ENCODE measurements at places on chromosomes 3 and 15. TPM values are rescaled to one million over a fixed set of nuclear protein-coding genes. Genes with fewer than 3 reads are reported as not detected.
A peak's percentile ranks its signal among the peaks of the same experiment; 100 is the strongest.

The CNBP gene
- total RNA-seq, result 263 TPM

The DNASE1L3 gene
- total RNA-seq, result not detected

DNA sequence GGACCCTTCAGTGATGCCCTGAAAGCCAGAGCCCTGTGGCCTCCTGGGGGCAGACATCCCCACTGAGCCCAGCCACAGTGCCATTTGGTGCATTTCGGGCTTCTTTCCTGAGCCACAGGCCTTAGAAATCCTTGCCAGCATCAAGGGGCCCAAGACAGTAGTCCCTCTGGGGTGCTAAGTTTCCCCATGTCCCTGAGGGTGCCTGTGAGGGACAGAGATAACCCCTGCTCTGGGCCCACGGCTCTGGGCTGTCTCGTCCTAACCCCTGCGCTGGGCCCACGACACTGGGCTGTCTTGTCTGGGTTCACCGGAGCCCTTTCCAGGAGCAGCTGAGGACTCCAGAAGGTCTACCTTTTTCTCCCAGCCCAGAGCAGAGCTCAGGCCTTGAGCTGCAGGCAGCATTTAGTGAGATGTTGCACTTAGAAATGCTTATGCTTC, 45.1 kb upstream of the FGD5 start:
- no peak for DNase-seq

DNA sequence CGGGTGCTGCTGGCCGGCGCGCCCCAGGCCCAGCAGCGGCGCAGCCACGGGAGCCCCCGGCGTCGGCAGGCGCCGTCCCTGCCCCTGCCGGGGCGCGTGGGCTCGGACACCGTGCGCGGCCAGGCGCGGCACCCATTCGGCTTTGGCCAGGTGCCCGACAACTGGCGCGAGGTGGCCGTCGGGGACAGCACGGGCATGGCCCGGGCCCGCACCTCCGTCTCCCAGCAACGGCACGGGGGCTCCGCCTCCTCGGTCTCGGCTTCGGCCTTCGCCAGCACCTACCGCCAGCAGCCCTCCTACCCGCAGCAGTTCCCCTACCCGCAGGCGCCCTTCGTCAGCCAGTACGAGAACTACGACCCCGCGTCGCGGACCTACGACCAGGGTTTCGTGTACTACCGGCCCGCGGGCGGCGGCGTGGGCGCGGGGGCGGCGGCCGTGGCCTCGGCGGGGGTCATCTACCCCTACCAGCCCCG, 777 bp downstream of the LOXL1 start:
- DNase-seq, result peak; percentile 29

DNA sequence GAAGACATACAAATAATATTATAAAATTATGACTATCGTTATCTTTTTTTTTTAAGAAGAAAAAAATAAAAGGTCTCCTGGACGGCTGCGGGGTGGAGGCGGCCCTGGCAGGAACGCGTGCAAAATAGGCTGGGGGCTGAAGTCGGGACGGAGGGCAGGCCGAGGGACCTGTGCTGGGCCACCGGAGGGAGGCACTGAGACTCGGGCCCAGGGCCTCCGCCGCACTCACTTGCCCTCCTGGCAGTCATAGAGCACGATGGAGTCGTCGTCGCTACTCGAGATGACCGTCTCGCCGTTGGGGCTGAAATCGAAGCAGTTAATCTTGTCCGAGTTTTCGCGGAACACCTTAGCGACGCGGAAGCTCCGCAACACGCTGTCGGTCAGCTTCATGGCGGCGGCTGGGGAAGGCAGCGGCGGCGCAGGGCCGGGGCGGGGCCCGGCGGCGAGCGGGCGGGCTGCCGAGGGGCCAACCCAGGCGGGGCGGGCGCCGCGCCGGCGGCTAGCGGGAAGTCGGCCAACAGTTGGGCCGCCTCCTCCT, 408 bp downstream of the WDR82 start:
- DNase-seq, result peak; percentile 64

DNA sequence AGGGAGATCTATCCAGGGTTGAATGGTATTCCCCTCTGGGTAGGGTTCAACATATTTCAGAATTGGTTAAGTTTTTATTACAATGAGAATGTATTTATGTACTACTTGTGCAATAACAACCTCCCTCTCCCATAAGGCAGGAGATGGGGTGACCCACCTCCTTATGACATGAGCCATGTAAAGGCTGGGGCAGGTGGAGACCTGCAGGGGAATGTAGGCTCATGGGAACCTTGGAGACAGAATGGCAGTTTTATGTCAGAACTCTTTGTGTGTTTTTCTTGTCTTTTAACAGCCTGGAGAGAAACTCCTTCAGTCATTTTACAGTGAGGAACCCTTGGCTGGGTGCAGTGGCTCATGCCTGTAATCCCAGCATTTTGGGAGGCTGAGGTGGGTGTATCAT, 24.6 kb upstream of the INSYN1 start:
- no peak for DNase-seq

GRCh38 chr3:125611908-125612307, 16.6 kb upstream of the OSBPL11 start:
- no peak for DNase-seq

Measured in activated CD4-positive, alpha-beta T cell treated with anti-CD3 and anti-CD28 coated beads, Interleukin-2, amount 10 ng/mL, durations not matched to agents 7 days and 5 days (primary cell).